ENCODE measurements at places on chromosomes 6 and 20. TPM values are rescaled to one million over a fixed set of nuclear protein-coding genes. Genes with fewer than 3 reads are reported as not detected.

GRCh38 chr20:10129749-10130148 is 88.9 kb upstream of the SNAP25 start:
- DNase-seq, result no peak

- no peak for DNase-seq
Measured at GRCh38 chr6:74752303-74752702, 453.6 kb downstream of the COL12A1 start.

DNA sequence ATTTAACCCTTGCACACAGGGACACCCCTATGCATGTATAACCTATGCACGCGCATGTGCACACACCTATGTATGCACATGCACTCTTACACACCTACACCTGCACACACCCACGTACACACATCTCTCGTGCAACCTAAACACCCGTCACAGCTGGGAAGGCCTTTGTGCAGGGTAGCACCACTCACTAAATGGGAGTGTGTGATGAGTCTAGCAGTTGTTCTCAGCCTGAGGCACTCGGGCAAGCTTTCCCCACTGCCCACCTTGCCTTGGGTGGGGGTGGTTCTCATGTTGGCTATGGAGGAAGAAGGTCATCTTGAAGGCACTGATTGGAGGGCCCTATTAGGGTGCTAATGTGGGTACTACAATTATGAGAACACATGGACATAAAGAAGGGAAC is 85.8 kb downstream of the DLL1 start:
- no peak for DNase-seq

DNA sequence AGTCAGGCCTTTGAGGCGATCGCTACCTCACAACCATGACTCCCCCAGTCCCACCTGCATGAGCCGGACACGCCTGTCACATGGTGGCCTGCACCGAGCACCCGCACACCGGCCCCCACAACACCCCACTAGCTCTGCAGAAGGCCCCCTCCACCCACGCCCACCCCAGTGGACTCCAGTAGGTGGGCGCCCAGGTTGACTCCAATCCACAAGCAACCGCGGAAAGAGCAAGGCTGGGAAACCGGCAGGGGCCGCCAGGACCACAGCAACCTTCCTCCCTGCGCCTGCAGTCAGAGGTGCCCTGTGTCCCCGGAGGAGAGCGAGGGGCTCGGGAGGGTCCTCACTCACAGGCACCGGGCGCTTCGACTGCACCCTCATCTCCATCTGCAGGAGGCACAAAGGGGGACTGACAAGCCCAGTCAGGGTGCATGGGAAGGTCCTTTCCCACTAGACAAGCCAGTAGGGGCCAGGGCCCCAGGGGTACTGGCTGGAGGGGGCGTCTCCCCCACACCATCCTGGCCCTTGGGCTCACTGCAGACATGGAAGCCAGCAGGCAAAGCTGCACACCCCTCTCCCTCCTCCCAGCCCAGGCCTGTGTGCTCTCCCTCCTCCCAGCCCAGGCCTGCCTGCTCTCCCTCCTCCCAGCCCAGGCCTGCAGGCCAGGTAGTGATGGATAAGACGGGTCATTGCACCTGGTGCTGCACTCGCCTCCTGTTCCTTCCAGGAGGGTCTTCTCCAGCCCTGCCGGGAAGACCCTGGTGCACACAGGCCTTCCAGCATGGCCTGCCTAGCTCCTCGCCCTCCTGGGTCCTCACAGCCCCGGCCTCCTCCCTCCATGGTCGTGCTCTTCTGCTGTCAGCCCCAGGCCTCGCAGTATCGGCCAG is 137.2 kb downstream of the DLL1 start:
- no peak for DNase-seq

DNA sequence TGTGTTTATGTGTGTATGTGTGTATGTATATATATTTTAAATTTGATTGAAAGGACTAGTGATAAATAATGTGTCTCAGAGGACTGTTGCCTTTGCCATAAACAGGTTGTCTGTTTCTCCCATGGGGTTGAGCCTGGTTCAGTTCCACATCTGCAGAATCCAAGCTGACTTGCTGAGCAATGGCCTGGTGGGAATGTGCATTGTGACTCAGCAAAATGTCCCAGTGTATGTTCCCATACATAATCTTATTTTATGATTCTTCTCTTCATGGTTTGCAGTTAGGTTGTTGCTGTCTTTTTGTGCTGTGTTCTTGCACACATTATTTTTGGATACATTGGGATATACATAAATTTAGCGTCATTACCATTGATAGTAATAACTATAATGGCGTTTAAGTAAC is 115.6 kb upstream of the SLC24A3 start:
- no peak for DNase-seq

The FABP7 gene
- total RNA-seq, result not detected

DNA sequence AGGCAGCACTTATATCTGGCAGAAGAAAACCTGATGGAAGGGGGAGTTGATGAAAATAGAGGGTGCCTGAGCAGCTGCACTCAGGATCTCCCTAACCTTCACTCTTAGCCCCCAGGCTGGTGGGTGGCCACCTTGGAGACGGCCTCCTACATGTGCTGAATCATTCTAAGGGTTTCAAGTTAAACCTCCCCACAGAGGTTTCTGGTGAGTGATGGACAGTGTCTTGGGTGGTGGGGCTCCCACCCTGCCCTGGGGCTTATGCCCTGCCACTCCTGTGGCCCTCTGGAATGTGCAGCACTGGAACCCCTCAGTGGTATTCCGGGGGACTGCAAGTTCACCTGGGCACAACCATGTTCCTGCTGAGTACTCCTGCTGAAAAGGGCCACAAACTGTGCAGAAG is 357.2 kb downstream of the CD83 start:
- DNase-seq, result no peak

The FUT9 gene
- 0.27 TPM for total RNA-seq

The ZSCAN16 gene
- 4.1 TPM for total RNA-seq

GRCh38 chr6:157615420-157615769 is 207.7 kb upstream of the SNX9 start:
- peak; percentile 35 for DNase-seq

- no peak for DNase-seq
Measured at GRCh38 chr20:5171064-5171789, 44.4 kb downstream of the CDS2 start.

DNA sequence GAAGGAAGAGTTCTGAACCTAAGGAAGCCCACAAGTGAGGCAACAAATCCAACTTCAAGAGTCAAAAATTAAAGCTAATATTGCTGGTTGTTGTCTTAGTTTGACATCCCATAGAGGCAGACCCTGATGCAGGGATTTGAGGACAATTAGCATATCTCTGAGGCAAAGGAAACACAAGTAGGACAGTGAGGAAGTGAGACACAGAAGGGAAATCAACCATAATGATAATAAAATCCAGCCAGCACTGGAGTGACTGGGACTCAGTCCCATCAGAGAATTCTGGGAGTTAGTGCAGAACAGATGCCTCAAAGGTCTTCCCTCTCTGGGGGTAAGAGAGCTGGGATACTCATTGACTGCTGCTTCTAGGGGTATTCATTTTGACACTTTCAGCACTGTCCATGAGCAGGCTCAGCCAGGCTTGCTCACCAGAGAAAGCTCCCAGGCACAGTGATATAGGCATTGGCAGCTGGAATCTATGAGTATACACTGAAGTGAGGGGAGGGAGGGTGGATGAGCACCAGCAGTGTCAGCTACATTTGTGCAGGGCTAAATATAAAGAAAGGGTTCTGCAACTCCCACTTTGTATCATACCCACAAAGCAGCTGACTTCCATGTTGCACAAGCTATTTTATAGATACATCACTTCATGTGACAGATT is 43.4 kb upstream of the SPTLC3 start:
- no peak for DNase-seq

GRCh38 chr20:36951979-36952738 is 651 bp upstream of the SAMHD1 start:
- DNase-seq, result no peak

The FAM184A gene
- 7.8 TPM for total RNA-seq

DNA sequence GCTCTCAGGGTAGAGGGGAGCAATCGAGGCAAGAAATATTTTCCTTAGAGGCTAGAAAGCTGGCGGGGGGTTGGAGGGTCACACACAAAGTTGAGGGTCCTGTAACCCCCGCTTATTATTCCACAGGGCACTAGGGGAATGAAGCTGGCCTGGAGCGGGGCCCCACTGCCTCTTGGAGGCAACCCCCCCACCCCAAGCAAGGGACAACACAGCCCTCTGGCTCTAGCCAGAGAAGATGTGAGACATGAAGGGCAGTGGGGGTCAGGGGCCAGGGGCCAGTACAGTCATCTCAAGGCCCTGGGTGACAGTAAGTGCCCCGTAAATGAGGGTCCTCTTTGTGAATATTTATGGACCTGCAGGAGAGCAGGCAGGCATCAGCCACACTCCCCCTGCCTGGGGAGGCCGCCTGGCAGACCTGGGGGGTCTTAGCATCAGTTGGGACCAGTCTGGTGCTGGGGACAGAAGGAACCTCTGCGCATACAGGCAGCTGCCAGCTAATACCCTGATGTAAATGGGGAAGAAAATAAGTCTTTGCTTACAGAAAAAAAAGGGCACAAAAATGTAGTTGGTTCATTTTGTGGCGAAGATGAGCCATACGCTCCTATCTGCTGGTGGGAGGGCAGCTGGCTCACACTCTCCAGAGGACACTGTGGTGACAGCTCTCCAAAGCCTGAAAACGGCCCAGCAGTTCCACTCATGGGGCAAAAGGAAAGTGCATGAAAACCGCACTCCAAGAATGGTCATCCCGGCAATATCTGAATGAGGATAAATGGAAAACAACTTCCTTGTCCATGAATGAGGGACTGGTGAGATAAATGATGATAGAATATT is 21.9 kb downstream of the SPATA2 start:
- DNase-seq, result peak; percentile 42

DNA sequence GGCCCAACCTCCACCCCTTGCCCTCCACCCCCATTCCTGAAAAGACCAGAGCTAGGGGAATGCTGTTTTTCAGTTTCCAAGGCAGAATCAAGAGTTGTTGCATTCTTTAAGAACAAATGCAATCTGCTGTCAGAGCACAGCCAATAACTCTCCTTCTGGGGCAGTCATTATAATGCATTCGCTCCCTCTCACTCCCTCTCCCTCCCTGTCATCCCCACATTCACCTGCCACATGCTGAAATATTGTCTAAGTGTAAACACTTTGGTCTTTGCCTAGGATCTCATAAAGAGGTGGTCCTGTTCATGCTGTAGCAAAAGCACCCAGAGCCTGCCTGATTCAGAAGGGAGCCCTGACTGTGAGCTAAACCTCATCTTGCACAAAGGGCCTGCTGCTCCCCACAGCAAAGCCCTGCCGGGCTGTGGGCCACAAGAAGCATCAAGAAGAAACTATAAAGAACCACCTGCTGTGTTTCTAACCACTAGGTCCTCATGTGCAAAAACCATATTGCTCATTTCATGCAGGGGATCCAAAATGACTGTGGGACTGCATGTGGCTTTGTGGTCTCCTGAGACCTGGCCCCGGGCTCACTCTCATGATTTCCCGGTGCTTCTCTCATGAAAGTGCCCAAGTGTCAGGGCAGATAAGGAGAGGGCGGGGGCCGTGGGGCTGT is 85.6 kb downstream of the GPR6 start:
- DNase-seq, result no peak

The TUBB2A gene
- 53.1 TPM for total RNA-seq

DNA sequence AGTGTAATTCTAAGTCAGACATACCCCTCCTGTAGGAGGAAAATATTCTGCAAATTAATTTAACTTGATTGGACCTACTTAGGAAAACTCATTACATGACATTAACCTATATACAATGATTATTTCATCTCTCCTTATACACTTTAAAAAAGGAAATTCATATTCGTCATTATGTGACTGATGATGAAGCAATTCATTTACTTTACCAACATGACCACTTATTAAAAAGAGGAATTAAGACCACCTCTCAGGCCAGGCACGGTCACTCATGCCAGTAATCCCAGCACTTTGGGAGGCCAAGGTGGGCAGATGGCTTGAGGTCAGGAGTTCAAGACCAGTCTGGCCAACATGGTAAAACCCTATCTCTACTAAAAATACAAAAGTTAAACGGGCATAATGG is 11.6 kb downstream of the AKIRIN2 start:
- DNase-seq, result no peak

The PPP1R16B gene
- 7.5 TPM for total RNA-seq

DNA sequence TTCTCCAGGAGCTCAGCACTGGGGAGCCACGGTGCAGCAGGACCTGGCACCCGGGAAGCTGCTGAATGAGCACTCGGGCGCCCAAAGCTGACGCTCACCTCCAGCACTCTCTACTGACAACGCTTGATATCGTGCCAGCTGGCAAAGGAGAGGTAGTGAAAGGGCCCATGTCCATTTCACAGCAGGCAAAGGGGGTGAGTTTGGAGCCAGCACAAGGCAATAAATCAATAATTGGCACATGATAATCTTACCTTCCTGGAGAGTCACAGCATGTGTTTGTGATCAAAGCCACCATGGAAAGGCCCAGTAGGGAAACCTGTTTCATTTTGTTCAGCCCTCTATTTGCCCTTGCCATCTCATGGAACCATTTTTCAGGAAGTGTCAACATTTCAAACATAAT is 23.3 kb upstream of the SMIM26 start:
- DNase-seq, result no peak

- DNase-seq, result no peak
Measured at GRCh38 chr6:166862287-166862977, 93.9 kb downstream of the RNASET2 start.

DNA sequence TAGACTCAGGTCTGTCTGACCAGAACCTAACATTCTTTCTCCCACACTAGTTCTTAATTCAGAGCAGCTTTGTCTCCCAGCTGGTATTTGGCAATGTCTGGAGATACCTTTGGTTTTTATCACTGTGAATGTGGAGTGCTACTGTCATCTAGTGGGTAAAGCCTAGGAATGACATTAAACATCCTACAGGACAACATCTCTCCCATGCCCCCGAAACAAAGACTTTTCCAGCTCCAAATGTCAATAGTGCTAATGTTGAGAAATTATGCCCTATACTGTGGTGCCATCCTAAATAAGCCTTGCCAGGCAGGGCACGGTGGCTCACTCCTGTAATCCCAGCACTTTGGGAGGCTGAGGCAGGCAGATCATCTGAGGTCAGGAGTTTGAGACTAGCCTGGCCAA is 4.2 kb upstream of the TTPAL start:
- no peak for DNase-seq
